CD8-positive, alpha-beta memory T cell (primary cell): ENCODE measurements at places on chromosomes 3 and 15. TPM values are rescaled to one million over a fixed set of nuclear protein-coding genes. Genes with fewer than 3 reads are reported as not detected.

DNA sequence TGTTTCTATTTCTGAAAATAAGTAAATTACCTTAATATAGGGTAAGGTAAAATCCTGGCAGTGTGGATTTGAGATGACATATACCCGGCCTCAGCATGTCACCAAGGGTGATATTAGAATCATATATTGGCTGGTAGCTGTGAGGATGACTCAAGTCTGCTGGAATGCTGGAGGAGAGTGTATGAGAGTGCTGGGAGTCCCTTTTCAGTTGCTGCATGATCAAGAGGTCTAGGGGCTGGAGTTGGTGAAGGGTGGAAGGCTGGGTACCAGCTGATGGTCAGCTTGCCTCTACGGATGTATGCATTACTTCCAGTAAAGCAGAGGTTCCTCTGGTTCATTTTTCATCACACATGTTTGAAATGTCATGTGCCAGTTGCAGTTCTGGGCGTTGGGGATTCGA, 40.6 kb downstream of the SLC25A26 start:
- no peak overlapping the region for H3K27ac ChIP-seq
- H3K4me1 ChIP-seq = no peaks in the 10 kb centered on the region
- H3K36me3 ChIP-seq = no peaks in the 10 kb centered on the region
- no peaks in the 10 kb centered on the region for H3K27me3 ChIP-seq
- DNase-seq = no peak

- no peak overlapping the region for H3K27ac ChIP-seq
- DNase-seq = no peak
Measured at GRCh38 chr15:63327648-63328421, 50.4 kb downstream of the APH1B start.

Gene GPR15
- 17.0 TPM for total RNA-seq

GRCh38 chr3:54631516-54632325, 296.1 kb downstream of the LRTM1 start:
- no peak for DNase-seq
- H3K27me3 ChIP-seq = no peaks in the 10 kb centered on the region
- H3K27ac ChIP-seq = no peak overlapping the region
- H3K4me3 ChIP-seq = no peak overlapping the region

Gene KNG1
- not detected for total RNA-seq

Gene ATP13A5
- not detected for total RNA-seq

Gene PEX11A
- 2.9 TPM for total RNA-seq

- no peaks in the 10 kb centered on the region for H3K27me3 ChIP-seq
- no peak for DNase-seq
- H3K36me3 ChIP-seq = no peaks in the 10 kb centered on the region
- H3K4me3 ChIP-seq = peak overlapping the region; percentile 61
- H3K27ac ChIP-seq = peak overlapping the region; percentile 51
Measured at GRCh38 chr15:101252836-101253235, 988 bp upstream of the CHSY1 start.

- no peaks in the 10 kb centered on the region for H3K36me3 ChIP-seq
- peaks cover 3% of the 10 kb centered on the region for H3K27me3 ChIP-seq
- H3K27ac ChIP-seq = no peak overlapping the region
- no peak overlapping the region for H3K4me3 ChIP-seq
- no peaks in the 10 kb centered on the region for H3K4me1 ChIP-seq
Measured at GRCh38 chr15:101342056-101342455, 47.0 kb upstream of the SNRPA1 start.

Gene CDC25A
- 58.8 TPM for total RNA-seq

GRCh38 chr3:42229266-42229941, 36.6 kb downstream of the CCK start:
- no peaks in the 10 kb centered on the region for H3K36me3 ChIP-seq
- no peaks in the 10 kb centered on the region for H3K27me3 ChIP-seq
- no peak overlapping the region for H3K4me3 ChIP-seq
- H3K27ac ChIP-seq = no peak overlapping the region
- DNase-seq = no peak

Gene CCRL2
- total RNA-seq = 2.7 TPM

Gene TMEM212
- total RNA-seq = not detected

Gene C3orf80
- not detected for total RNA-seq

- H3K4me1 ChIP-seq = no peaks in the 10 kb centered on the region
- H3K27ac ChIP-seq = no peak overlapping the region
- DNase-seq = no peak
- no peaks in the 10 kb centered on the region for H3K36me3 ChIP-seq
- no peak overlapping the region for H3K4me3 ChIP-seq
Measured at GRCh38 chr3:445960-446359, 249.4 kb downstream of the CHL1 start.

Gene SLC15A2
- total RNA-seq = 0.91 TPM

- H3K27ac ChIP-seq = no peak overlapping the region
- H3K27me3 ChIP-seq = no peaks in the 10 kb centered on the region
- no peaks in the 10 kb centered on the region for H3K36me3 ChIP-seq
Measured at GRCh38 chr3:181892848-181893247, 181.1 kb downstream of the SOX2 start.

DNA sequence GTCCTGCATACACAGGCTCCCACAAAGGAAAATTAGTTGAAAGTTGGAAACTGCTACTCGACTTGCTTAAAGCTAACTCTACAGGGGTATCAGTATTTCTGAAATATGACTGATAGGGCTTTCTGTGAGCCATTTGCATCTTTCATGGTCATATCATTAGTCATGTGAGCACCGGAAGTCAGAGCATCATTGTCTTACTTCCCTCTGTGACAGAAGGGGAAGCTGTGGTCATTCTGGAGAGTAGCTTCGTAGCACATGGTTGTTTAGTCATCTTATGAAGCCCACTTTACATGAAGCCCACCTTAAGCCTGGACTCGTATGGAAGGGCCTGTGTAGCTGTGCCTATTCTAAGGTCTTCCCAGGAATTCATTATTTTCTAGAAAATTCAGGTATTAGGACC, 69.0 kb downstream of the COL6A5 start:
- no peak overlapping the region for H3K27ac ChIP-seq
- no peaks in the 10 kb centered on the region for H3K27me3 ChIP-seq
- no peak overlapping the region for H3K4me3 ChIP-seq
- H3K4me1 ChIP-seq = no peaks in the 10 kb centered on the region
- no peak for DNase-seq
- H3K36me3 ChIP-seq = no peaks in the 10 kb centered on the region

DNA sequence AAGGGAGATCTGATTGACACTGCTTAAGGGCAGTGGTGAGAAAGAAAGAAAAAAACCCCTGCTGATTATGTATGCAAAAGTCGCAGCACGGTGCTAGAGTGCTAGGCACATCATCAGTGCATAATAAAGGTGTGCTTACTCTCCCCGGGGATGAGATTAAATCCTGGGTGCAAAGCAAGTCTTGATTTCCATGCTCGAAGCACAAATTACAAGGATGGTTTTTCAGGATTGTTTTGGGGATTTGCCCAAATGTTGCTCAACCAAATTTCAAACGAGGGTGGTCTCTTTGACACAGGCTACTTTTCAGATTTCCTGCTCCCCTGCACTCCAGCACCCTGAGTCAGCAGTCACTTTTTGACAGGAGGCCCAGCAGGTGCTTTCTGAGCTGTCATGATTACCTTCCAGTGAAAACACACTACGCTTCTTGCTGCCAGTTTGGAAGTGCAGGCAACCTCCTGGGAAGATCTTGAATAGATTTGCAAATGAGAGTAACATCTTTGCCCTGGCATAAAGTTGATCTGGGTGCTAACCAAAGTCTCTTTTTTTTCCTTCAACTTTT, 167.5 kb upstream of the TRIM42 start:
- H3K4me3 ChIP-seq = no peak overlapping the region
- no peaks in the 10 kb centered on the region for H3K4me1 ChIP-seq
- H3K27ac ChIP-seq = no peak overlapping the region
- no peaks in the 10 kb centered on the region for H3K36me3 ChIP-seq
- H3K27me3 ChIP-seq = no peaks in the 10 kb centered on the region

Gene HRG
- not detected for total RNA-seq

Gene SLC22A14
- total RNA-seq = not detected

DNA sequence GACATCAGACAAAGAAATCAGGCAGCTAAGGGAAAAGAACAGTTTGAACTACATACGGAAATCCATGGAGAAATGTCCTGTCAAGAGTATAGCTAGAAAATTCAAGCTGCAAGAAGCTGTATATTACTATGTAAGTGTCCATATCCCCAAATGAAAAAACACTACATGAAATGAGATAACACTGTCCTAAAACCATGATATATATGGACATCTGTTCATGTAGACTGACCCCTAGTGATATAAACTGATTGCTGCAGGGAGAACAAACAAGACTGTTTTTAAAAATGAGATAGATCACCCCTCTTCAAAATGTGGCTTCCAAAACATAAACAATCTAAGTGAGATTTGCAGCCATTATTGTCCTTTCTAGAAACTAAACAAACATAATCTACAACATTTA, 985.6 kb downstream of the EPHA3 start:
- no peaks in the 10 kb centered on the region for H3K27me3 ChIP-seq
- H3K4me3 ChIP-seq = no peak overlapping the region
- H3K27ac ChIP-seq = no peak overlapping the region
- no peaks in the 10 kb centered on the region for H3K36me3 ChIP-seq

DNA sequence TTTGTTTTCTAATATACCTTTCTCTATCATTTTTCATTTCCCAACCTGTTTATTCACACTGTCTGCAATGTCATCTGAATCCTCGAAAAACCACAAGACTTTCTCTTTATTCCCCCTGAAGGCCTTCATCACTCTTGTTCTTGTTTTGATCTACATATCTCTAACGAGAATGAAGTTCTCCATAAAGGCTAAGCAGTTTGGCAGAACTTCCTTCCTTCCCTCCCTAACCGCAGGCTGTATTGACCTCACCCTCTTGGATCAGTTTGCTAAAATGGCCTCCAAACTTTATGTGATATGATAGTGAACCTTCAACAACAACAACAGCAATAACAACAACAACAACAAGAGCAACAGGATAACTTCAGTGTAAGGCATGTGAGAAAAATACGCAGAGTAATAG, 392.8 kb downstream of the TIGIT start:
- H3K4me1 ChIP-seq = no peaks in the 10 kb centered on the region
- H3K27ac ChIP-seq = no peak overlapping the region
- no peak overlapping the region for H3K4me3 ChIP-seq
- no peaks in the 10 kb centered on the region for H3K27me3 ChIP-seq

DNA sequence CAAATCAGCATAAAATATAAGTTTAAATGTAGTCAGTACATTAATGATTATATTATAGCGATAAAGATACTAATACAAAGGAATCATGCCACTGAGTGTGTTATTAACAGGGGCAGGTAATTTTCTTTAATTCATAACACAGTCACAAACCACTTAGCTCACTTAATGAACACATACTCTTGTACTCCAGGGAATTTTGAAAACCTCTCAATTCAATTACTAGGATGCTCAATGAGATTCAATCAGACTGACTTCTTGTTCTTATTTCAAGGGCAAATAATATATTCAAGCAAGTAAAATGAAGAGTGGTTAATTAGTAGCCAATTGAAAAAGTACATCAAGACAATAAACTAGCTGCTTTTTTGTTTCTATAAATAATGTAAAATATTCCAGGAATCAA, 5.8 kb upstream of the SUCNR1 start:
- DNase-seq = no peak
- no peaks in the 10 kb centered on the region for H3K36me3 ChIP-seq
- no peaks in the 10 kb centered on the region for H3K27me3 ChIP-seq
- no peak overlapping the region for H3K4me3 ChIP-seq
- H3K4me1 ChIP-seq = no peaks in the 10 kb centered on the region

Gene CHD2
- 99.0 TPM for total RNA-seq
